ENCODE measurements at places on chromosomes 7 and 10. TPM values are rescaled to one million over a fixed set of nuclear protein-coding genes. Genes with fewer than 3 reads are reported as not detected.
A peak's percentile ranks its signal among the peaks of the same experiment; 100 is the strongest.

- DNase-seq, result no peak
Measured at GRCh38 chr7:4406288-4407058, 275.6 kb upstream of the FOXK1 start.

- no peak for DNase-seq
Measured at GRCh38 chr7:117485118-117485620, 5.3 kb downstream of the CFTR start.

GRCh38 chr7:96578606-96579005 lies 131.0 kb downstream of the SEM1 start:
- DNase-seq, result no peak

HEPACAM2 gene
- under 0.01 TPM for total RNA-seq

DNA sequence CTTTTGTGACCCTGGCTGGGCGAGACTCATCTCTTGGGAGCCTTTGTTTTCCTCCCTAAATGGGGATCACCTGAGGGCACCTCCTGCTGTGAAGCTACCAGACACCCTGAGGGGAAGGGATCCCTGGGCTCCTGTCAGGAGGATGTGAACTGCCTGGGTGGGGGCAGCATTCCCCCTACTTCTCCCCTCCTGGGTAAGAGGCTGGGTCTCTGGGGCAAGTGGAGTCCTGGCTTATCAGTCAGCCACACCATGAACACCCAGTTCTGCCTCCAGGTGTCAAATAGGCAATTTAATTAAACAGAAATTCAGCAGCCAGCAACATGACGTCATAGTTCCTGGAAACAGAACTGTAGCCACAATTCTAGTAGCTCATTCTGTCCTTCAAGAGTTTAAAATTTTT lies 97.7 kb upstream of the RET start:
- DNase-seq, result no peak

DNA sequence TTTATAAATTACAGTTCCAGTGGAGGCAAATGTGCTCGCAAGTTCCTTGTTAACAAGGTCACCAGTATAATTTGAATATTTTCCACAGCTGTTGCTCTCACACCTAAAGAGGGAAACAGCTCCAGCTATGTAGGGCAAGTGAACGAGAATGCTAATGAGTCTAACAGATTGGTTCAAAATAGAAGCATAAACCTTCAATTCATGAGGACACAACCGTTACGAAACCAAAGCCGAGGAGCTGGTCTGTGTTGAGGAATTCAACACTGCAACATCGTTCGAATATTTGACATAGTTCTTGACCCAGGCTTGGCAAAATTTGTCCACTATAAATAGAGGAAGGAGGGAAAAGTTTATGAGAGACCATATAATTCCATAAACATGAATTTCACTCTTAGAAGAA lies 161.3 kb downstream of the KLF6 start:
- DNase-seq, result peak; percentile 87

DNA sequence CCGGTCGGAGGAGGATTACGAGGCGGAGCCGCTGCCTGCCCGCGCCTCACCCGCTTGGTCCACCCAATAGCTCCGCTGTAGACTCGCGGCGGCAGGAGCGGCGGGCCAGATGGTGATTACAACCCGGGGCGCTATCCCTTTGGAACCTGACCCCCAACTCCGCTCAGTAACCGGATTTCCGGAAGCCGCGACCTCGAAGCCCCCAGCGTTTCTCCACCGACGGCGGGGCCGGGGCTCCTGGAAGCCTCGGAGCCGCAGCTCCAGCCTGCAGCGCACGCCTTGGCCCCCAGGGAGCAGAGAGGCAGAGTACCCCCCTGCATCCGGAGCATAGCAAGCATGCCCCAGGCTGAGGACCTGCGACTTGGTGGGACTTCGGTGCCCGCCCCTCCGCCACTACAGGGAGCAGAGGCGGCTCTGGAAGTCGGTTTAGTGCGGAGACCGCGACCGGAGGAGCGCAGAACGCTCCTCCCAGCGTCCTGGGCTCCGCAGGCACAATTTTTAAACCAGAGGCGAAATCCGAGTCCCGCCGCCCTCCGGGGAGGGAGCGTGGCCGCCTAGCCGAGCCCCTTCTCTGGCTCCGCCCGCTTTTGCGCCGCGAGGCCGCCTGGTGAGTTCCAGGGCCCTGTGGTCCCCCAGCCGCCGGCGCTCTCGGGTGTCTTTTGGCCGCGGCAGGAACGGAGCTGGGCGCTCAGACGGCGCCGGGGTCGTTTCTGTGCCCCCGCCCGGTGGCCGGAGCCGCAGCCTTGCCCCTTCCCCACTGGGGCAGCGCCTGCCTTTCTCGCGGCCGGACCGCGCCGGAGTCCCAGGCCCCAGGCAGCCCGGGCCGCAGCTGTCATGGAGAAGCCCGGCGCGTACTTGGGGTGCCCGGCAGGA lies 28.2 kb upstream of the BMS1 start:
- DNase-seq, result no peak

SFTPD gene
- not detected for total RNA-seq

DNA sequence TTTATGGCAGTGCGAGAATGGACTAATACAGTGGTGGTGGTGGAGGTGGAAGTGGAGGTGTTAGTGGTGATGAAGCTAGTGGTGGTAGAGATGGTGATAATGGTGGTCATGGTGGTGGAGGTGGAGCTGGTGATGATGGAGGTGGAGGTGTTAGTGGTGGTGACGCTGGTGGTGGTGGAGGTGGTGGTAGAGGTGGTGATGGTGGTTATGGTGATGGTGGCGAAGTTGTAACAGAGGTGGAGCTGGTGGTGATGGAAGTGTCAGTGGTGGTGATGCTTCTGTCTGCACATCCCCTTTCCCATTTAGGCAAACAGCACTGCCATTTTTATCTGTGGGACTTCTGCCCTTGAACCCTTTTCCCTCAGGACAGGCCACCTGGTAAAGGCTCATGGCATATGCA lies 7.4 kb upstream of the PTPRN2 start:
- DNase-seq, result peak; percentile 59

- peak; percentile 54 for DNase-seq
Measured at GRCh38 chr10:61942604-61943461, 41.3 kb downstream of the ARID5B start.

DNA sequence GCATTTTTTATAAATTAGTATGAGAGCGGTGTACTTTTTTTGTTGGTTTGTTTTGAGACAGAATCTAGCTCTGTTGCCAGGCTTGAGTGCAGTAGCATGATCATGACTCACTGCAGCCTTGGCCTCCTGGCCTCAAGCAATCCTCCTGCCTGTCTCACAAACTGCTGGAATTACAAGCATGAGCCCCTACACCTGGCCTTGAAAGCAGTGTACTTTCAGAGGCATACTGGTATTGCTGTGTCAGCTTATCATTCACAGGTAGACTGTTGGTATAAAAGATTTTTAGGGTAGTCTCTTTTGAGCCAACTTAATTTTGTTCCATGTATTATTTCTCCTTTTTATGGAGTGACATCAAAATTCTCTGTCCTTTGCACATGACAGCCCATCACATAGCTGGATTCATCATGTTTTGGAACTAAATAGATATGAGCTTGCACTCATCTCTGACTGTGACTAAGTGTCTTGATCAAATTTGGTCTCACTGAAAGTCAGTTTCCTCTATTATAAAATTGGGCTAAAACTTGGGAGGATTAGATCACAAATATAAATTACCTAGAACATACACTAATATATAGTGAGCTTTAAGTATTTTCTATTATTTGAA lies 12.4 kb downstream of the GNAT3 start:
- peak; percentile 95 for DNase-seq

C10orf105 gene
- under 0.01 TPM for total RNA-seq

Data from IMR-90 (cell line).